ENCODE measurements at places on chromosomes 13 and 19.
A peak's percentile ranks its signal among the peaks of the same experiment; 100 is the strongest.

- DNase-seq, result peak; percentile 96
Measured at GRCh38 chr19:36837906-36838783, at the start of gene ZNF790. Gene ZNF790, minus strand, starts transcription at chr19:36838387. Its CDS starts 12,768 bp downstream, at chr19:36825619.

DNA sequence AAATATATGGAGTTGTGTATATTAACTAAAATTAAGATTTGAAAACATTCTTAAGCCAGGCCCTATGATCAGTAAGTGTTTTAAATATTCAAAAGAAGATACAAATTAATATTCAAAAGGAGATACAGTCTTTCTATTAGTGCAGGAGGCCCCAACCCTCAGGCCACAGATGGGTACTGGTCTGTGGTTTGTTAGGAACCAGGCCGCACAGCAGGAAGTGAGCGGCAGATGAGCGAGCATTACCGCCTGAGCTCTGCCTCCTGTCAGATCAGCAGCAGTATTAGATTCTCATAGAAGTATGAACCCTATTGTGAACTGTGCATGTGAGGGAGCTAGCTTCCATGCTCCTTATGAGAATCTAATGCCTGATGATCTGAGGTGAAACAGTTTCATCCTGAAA, 232.9 kb downstream of the FOXO1 start:
- DNase-seq, result no peak

DNA sequence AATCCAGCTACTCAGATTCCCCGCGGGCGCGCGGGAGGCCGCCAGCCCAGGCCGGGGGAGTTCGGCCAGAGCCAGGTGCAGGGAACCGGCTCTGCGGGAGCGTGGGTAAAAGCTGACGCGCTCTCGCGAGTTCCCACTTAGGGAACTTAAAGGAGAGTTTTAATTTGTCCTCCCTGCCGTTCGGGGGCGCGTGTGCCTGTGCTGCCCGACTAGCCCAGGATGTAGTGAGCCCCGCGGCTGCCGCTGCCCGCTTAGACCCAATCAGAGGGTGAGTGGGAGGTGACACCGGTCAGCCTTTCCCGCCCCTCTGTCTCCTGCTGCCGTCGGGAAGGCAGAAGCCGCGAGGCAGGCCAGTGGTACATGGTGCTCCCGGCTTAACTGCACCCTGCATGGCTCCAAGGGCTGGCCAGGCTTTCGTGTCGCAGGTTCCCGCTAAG, 36.0 kb upstream of the NEK3 start:
- peak; percentile 96 for DNase-seq

DNA sequence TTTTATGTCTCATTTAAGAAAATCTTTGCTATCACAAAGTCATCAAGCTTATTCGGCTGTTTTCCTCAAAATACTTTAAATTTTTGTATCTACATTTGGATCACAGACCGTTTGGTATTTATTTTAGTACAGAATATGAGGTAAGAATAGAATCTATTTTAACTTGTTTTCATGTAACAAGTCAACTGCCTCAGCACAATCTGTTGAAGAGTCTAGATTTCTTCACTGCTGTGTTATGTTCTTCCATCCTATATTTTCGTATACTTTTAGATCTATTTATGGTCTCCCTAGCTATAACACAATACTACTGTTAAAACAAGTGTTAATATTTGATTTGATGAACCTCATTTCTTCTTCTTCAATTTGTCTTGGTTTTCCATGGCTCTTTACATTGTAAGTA, 61.6 kb upstream of the SGCG start:
- no peak for DNase-seq

DNA sequence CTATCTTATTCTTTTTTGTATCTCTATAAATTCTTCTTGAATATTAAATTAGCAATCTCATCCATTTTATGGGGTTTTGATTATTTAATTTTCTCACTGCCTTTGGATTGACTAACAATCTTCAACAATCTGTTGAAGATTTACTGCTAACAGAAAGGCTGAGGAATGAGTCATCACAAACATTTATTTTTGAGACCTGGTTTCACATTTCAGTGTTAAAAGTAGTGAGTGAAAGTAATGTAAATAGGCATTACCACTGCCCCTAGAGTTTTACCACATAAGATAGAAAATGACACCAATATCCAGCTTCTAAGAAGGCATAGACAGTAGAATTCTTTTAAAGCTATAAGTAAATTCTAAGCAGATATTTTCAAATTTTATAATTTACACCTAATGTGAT, 472.8 kb downstream of the OLFM4 start:
- no peak for DNase-seq

DNA sequence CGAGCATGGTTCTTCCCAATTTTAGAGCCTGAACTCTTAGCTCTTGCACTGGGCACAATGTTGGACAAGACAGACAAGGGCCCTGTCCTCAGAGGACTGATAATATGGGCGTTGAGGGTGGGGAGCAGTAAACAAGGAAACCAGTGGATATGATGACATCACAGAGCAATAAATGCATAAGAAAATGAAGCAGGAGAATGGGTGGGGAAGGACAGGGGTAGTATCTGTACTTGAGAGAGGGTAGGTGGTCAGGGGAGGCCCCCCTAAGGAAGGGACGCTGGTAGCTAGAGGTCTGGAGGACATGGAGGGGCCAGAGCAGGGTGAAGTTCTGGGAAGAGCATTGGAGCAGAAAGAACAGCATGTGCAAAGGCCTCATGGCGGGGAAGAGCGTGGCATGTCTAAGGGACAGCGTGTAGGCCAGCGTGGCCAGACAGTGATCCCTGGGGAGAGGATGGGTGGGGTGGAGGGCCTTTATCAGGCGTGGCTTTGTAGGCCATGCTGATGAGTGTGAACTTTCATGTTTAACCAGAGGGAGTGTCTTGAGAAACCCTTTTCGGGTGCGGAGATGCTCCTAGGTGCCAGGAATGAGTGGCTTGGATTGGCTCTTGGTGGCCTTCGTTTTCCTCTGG, 15.1 kb upstream of the ZNF536 start:
- DNase-seq, result peak; percentile 31

- peak; percentile 84 for DNase-seq
Measured at GRCh38 chr19:5588441-5588840, 20.7 kb upstream of the TINCR start.

DNA sequence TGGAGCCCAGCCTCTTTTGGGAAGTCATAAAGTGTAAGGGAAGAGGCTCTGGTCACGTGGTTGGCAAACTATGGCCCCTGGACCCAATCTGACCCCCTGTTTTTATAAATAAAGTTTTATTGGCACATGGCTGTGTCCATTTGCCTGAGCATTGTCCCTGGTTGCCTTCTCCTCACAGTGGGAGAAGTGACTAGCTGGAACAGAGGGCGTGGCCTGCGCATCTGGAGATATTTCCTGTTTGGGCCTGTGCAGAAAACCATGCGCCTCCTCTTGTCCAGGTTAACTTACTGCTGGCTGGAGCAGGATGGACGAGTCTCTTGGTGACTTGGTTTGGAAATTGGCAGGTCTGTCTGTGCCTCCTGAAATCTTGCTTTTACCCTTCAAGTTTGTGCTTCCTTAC, 48.3 kb downstream of the KDM4B start:
- DNase-seq, result no peak

DNA sequence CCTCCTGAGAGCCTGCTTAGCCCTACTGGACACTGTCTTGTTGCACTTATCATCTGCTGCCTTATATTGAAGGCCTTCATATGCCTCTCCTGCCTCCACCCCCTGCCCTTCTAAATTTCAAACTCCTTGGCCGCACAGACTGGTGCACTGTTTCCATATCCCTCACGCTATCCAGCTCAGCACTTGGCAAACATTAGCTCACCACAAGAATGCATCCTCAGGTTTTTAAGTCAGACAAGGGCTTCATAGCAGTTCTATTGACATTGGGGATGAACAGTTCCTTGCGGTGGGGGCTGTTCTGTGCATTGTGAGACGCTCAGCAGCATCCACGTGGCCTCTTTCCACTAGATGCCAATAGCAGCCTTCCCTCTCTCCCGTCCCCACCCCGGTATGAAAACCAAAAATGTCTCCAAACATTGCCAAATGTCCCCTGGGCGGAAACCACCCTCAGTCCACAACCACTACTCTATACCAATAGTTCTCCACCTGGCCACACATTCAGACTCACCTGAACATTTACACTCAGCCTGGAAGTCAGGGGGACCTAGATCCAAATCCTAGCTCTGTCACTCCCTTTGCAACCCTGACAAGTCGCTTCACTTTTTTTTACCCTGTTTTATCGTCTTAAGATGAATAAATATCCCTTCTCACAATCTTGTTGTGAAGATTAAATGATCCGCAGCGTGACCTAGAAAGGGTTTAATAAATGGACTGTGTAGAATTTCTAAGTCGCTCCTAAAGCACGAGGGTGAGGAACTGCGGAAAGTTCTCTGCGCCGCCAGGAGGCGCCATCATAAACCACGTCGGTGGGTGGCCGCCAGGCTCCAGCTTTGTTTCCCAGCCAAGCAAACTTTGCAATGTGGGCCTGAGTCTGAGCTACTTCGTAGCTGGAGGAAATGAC, 3.6 kb upstream of the CEACAM3 start:
- no peak for DNase-seq

DNA sequence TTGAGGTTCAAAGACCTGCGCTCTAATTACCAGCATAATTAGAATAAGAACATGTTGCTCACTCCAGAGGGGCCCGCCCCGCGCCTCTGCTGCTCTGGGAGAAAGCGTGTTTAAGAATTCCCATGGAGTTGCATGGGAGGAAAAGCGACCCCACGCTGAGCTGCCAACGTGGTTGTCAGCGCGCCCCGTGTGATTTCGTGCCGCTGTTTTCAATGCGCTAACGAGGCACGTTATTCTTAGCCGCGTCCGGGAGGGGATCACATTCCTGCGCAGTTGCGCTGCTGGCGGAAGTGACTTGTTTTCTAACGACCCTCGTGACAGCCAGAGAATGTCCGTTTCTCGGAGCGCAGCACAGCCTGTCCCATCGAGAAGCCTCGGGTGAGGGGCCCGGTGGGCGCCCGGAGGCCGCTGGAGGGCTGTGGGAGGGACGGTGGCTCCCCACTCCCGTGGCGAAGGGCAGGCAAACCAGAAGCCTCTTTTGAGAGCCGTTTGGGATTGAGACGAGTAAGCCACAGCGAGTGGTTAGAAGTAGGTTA, 173.8 kb upstream of the SOX1 start:
- peak; percentile 55 for DNase-seq

DNA sequence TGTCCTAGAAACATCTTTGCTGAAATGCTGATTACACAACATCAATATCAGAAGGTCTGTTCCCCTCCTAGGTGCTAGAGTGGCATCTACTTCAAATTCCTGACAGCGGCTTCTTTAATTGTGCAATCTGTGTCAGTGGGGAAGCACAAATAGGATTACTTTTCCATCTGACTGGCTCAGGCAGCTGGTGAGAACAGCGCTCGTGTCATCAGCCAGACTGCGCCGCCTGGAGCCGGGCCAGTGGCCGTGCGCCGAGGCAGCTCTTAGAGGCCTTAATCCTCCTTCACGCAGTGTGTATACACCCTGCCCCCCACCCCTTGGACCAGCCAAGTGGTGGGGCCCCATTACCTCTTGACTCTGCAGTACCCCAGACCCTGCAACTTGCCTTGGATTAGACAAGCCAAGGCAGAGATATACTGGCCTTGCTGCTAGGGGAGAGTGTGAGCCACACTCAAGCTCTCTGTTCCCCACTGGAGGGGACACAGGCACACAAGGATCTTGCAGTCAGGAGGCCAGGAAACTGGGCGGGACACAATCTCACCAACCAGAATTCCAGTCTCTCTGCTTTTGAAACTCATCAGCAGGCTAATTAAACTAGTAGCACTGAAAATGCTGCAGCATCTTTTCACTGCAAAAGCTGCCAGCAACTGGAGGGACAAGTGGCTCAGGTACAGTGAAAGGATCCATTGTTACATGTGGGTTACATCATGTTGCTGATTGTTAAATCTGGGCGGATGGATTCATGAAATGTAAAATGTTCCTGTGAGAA, 48.9 kb upstream of the EPHX3 start:
- peak; percentile 94 for DNase-seq

GRCh38 chr13:43916828-43917227, 37.1 kb downstream of the LACC1 start:
- DNase-seq, result no peak

DNA sequence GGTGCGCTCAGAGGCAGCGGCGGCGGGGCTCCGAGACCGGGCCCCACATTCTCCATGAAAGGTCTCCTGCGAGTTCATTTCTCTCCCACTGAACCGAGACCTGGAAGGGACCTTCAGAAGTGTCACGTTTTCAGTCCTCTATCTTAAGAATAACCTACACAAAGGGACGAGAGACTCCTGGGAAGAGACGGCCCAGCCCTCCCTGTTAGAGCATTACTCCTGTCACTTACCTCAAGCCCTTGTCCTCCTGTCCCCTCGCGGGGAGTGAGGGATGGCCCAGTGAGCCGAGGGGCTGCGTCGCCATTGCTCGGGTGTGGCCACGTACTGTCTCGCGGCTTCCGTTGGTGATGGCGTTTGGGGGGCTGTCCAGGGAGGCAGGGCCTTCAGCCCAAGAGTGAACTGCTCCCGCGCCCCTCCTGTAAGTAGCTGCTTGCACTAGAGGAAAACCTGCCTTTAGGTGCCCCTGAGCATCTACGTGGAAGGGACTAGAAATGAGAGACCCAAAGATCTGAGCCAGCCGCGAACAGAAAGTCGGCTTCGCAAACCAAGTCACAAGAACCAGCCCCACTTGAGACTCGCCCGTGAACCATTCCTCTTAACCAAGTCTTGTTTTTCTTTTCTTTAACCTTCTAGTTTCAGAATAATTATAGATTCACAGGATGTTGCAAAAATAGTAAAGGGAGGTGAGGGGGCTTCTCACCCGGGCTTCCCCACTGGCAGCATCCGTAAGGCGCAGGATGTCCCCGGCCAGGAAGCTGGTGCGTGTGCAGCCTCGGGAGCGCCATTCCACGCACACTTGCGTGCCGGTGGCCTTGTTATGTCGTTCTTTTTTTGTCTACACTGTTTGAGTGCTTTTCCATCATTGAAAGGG, 21.1 kb upstream of the NDUFS7 start:
- DNase-seq, result no peak

GRCh38 chr13:49271264-49271663, 23.5 kb downstream of the CDADC1 start:
- DNase-seq, result no peak

GRCh38 chr13:113931841-113932459, 41.9 kb downstream of the C13orf46 start:
- DNase-seq, result peak; percentile 29

DNA sequence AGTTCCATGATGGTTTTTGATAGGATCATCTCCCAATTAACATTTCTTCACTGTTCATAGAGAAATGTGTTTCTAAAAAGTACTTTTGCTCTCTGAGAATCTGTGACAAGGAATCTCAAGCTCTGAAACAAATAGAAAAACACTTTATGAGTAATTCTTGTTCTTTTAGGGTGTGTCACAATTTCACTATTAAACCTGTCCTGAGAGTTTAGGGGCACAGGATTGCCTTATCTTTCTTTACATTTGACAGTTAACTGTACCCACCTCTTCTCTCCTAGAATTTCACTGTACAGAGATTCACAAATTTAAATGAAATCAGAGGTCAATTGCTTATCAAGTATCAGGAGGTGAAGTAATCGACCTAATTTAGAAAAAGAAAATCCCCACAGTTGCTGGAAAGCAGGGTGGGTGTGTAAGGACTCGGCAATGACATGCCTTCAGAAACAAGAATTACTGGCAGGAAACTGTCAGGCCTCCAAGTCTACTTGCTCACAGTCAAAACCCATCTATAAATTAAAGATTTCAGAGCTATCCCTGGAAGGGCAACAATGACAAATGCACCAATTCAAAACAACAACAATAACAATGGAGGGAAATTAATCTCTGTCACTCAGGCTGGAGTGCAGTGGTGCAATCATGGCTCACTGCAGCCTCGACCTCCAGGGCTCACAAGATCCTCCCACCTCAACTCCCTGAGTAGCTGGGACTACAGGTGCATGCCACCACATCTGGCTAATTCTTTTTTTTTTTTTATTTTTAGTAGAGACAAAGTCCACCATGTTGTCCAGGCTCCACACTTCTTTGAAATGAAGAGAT, 250.2 kb downstream of the ABCC4 start:
- no peak for DNase-seq

- peak; percentile 36 for DNase-seq
Measured at GRCh38 chr19:33679696-33680095, 57.9 kb downstream of the CHST8 start.

GRCh38 chr13:60707878-60708277, 310.9 kb downstream of the TDRD3 start:
- no peak for DNase-seq

Measured in posterior vena cava (tissue), 2 donors.